ENCODE measurements at places on chromosomes 13 and 19. TPM values are rescaled to one million over a fixed set of nuclear protein-coding genes. Genes with fewer than 3 reads are reported as not detected.
A peak's percentile ranks its signal among the peaks of the same experiment; 100 is the strongest.

DNA sequence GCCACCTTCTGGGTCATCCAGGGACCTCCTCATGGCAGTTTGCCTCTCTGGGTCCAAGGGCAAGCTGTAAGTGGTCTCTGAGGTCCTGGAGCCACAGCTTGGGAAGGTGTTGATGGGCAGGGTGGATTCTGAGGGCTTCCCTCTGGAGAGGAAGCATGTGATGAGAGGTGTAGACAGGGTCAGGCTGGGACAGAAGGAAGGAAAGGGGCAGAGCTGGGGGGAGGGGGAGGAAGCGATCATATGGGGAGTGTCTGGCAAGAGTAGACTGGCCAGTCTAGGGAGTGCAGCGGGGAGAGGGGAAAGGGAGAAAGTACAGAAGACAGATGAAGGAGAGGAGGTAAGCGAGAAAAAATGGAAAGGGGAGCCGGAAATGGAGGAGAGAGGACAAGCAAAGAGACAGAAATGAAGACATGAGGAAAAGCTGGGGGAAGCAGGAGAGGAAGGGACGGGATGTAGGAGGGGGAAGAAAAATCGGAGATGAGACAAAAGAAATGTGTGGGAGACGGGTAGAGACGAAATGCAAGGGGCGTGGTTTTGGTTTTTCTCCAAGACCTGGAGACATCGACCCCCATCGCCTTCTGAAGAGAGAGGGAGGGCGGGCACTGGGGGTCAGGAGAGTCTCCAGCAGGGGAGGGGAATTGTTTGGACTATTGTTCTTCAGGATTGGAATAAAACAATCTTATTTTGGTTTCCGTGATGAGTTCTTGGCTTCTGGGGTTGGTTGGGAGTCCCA is 26.6 kb downstream of the ZSWIM9 start:
- H3K4me1 ChIP-seq, result peaks cover 5% of the 10 kb centered on the region
- H3K27me3 ChIP-seq, result no peaks in the 10 kb centered on the region
- no peak for DNase-seq

- DNase-seq, result no peak
- H3K27ac ChIP-seq, result no peak overlapping the region
- H3K27me3 ChIP-seq, result no peaks in the 10 kb centered on the region
- H3K4me1 ChIP-seq, result peaks cover 4% of the 10 kb centered on the region
These were observed 18.1 kb upstream of the HSPH1 start for GRCh38 chr13:31179754-31180153.

DNA sequence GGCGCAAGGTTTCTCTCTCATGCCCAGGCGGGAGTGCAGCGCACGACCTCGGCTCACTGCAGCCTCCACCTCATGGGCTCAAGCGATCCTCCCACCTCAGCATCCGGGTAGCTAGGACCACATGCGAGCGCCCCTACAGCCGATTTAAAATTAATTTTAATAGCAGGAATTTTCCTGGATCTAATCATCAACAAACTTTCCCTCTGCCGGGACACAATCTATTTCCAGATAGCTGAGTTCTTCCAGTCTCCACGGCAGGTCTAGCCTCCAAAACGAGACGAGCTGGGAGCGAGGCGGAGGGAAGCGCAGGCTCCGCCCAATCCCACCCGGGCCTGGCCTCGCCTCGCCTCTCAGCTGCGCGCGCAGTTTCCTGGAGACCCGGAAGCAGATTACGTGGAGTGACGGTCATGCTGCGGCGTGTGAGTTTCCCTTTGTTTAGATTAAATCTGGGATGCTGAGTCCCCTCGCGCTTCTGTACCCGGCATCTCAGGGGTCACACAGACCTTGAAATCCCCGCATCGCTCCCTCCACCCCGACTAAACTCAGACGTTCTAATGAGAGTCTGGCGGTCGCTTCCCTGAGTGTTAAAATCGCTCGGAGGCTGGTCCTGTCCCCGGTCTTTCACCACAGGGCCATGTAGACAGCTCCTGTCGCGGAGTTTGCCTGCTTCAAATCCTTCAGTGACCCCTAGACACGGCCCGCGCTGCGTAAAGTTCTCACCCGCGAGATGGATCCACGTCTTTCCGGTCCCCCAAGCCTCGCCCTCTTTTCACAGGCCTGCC is at the start of gene ZNF880:
Gene ZNF880, plus strand, starts transcription at position 365 of the 782 bp plus-strand sequence. Its CDS starts 43 bp downstream, at position 408.
- peak; percentile 96 for DNase-seq
- H3K27ac ChIP-seq, result peak within 1 kb of the TSS; percentile 94
- no peaks in the 10 kb centered on the region for H3K27me3 ChIP-seq

Gene SLC25A41
- 0.24 TPM for total RNA-seq

Gene DACH1
- not detected for total RNA-seq

Gene SULT2B1
- total RNA-seq, result not detected

GRCh38 chr13:32669030-32669646 is 82.9 kb downstream of the PDS5B start:
- H3K4me1 ChIP-seq, result peaks cover 4% of the 10 kb centered on the region
- no peaks in the 10 kb centered on the region for H3K27me3 ChIP-seq
- H3K27ac ChIP-seq, result no peak overlapping the region
- DNase-seq, result peak; percentile 69
- H3K36me3 ChIP-seq, result peaks cover 25% of the 10 kb centered on the region
